ENCODE measurements at places on chromosomes 2 and 18. TPM values are rescaled to one million over a fixed set of nuclear protein-coding genes. Genes with fewer than 3 reads are reported as not detected.

- DNase-seq: no peak
Measured at GRCh38 chr18:49365346-49365745, 95.1 kb downstream of the DYM start.

DNA sequence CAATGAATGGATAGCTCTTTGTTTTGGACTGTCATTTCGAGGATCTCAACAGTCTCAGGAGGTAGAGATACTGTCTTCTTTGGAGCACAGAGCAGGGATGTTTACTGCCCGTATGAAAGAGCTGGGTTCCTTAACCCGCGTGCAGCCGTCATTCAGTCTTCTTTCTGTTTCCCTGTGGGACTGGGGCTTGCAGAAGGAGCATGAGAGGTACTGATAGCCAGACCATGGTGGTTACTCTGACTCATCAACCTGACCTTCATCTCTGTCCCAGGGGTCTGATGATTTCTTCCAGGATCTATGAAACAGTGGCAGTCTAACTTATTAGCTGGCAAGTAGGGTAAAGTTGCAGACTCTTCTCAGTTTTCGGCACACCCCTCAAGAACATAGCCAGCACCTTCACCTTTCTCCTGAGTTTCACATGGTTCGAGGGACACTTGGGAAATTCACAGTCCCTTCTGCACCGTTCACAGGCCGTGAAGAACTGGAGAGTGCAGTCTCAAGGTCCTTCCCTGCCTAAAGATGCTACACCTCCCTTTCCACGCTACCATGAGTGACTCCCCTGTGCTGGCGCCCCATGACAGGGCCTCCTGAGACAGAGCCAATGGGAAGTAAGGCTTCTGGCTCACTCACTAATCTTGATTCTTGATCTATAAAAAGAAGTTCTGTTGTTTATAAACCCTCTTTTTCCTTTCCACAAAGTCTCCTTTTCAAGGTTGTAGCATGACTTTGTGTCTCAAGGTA, 226.2 kb downstream of the MC4R start:
- DNase-seq: no peak

DNA sequence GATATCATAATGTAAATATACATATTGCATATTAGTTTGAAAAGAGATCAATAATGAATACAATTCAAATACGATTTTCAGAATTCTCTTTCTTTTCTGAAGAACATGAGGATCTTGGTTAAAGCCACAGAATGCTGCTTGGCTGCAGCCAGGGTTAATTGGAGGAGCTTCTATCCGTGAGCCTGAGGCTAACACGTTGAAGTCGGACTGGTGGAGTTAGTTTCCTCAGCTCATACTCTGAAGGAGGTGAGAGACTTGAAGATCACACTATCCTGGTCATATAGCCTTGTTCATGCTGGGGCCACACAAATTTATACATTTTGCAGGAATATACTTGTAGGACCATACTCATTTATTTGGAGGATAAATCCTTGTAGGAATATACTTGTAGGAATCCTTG, 335.8 kb downstream of the TRIB2 start:
- no peak for DNase-seq

- no peak for DNase-seq
Measured at GRCh38 chr18:3079653-3080052, 66.7 kb upstream of the LPIN2 start.

DNA sequence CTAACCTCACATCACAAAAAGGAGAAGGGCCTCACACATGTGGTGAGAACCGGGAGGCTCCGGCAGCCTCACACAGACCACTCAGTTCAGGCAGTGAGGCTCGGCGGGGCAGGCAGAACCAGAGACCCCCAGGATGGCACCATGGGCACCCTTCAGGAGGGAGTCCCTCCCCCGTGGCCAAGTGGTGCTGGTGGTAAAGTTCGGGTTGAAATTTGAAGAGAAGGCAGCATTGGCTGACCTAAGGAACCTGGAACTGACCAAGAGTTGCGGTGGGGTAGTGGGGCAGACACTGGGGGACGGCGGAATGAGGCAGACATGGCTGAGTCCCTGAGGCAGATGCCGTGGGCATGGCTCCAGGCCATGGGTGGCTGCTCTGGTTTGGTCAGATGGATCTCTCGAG, 239.3 kb upstream of the MYT1L start:
- DNase-seq: no peak

DNA sequence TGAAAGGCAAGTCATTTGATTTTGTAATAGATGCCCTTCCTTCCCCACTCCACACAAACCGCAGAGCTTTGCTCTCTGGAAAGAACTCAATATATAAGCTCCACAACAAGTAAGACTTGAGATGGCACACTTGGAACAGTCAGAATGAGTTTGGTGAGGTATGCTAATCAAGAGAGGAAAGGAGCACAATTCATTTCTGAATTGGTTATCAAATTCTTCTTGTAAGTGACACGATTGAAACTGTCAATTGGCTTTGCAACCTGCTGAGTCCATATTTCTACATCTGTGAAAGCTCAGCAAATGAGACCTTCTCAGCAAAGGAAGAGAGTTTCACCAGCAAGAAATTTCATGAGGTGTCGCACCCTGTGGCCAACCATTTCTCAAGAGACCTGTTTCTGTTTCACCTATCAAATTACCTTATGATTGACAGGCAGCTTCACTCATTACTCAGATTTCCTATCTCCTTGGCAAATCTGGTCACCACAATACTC, 19.1 kb downstream of the CTLA4 start:
- no peak for DNase-seq

- no peak for DNase-seq
Measured at GRCh38 chr2:218366621-218367414, 10.2 kb downstream of the CATIP start.

GRCh38 chr18:56258178-56258577, 380.2 kb downstream of the TXNL1 start:
- DNase-seq: no peak

GRCh38 chr2:143146815-143147530, 17.8 kb downstream of the ARHGAP15 start:
- no peak for DNase-seq

GRCh38 chr18:23056315-23056714, 79.0 kb upstream of the CABLES1 start:
- no peak for DNase-seq

GRCh38 chr18:39667905-39668304, 2102.3 kb upstream of the CELF4 start:
- no peak for DNase-seq

- DNase-seq: no peak
Measured at GRCh38 chr2:149657401-149658040, 69.9 kb upstream of the MMADHC start.

DNA sequence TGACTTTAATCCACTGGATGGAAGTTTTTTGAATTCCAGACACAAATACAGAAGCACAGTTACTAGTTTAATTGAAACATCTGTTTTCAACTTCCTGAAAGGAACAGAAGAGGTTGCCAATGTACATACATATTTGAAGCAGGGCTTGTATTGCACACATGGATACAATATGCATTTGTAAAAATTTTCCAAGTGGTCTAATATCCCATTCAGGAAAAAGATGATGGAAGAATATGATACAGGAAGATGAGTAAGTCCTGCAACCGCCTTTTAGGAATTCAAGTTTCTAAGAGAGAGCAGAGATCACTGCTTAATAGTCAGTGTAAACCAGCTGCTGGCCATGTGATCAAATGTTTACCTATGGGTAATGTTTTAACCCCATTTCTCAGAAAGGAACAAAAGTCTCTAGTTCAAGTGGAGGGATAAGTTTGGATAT, 265.4 kb downstream of the TRIB2 start:
- no peak for DNase-seq

DNA sequence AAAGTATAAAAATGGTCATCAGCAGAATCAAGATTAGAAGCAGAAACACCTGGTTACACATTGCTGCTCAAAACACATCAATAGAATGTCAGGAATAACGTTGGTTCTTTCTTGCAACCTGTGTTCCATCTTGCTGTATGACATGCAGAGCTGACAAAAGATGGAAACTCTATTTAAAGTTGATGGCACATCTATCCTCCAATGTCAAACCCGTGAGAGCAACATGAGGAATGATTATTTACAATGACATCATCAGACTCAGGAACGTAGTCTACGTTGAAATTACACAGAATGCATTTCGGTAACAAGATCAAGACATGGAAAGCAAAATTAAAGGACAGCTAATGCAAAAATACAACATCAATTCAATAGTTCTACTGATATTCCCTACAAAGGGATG, 26.2 kb upstream of the TTN start:
- DNase-seq: no peak

DNA sequence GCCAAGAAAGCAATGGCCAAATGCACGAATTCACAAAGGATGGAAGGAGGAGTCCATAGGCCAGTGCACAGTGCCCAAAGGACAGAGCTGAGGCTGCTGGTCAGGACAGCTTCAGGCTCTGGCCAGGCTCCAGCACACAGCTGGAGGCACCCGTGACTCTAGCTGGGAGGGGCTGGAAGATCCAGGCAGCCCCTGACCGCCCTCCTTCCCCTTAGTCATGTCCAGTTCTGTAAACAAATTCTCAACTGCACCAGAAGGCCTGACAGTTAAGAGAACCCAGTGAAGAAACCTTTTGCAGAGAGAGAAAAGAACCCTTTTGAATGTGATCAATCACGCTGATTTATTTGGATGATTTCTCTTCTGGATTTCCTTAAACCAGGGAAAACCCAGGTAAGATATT, 7.7 kb upstream of the YWHAQ start:
- DNase-seq: peak; percentile 87

- DNase-seq: no peak
Measured at GRCh38 chr18:65632236-65632635, 118.6 kb upstream of the CDH7 start.

DNA sequence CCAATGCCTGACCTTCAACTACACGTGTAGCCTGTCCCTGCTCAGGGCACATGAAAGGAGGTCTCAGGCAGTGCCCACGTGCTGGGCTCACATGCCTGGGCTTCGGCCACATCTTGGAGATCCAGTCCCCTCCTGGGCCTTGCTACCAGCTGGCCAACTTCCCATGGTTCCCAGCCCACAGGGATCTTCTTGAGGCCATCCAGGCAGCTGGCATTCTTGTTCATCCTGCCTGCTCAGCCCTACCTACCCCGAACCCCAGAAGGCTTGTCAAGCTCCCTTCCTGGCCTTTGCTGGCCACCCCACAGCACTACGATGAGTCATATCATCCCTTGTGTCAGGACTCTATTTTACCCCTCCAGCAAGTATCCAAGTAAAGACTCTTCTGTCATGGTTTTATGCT, 97.1 kb downstream of the ZBTB7C start:
- no peak for DNase-seq

DNA sequence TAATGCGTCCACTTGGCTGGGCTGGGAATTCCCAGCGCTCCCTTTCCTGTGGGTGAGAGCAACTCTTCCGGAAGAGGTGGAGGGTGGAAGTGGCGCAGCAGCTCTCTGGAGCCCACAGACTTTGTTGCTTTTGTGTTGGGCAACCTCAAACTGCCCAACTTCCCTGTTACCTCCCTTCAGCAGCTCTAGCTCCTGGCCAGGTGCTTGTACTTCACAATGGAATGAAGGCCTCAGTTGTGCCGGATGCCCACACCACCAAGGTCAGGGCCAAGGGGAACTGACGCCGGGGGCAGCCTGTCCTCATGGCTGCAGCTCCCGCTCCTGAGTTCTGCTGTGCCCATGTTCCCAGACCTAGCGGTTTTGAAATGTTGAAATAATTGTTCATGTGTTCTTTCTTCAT, 322.9 kb downstream of the GALR1 start:
- no peak for DNase-seq

- DNase-seq: no peak
Measured at GRCh38 chr2:218879776-218880101, 913 bp upstream of the WNT10A start.

- DNase-seq: peak; percentile 83
Measured at GRCh38 chr2:5696945-5697521, 4.8 kb downstream of the SOX11 start.

- no peak for DNase-seq
Measured at GRCh38 chr18:1273469-1273868, 368.8 kb downstream of the ADCYAP1 start.

GRCh38 chr18:47999801-48000248, 69.4 kb upstream of the SMAD2 start:
- DNase-seq: no peak

GRCh38 chr18:10424585-10425307, 29.7 kb upstream of the APCDD1 start:
- DNase-seq: peak; percentile 91

DNA sequence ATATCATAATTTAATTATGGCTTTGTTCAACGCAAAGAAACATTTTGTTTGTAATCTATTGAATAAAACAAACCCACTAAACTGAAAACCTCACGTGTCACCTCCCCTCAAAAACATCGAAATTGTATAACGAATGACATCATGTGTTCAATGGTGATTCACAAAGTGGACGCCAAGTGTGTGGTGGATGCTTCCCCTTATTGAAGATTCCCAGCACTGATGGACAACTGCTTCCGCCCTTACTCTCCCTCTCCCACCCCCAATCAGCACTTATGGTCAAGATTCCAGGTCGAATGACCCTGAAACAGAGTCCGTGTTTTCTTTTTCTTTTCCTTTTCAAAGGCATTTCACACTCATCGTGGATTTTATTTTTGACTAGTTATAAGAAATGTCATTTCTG, 383.0 kb upstream of the SMIM21 start:
- no peak for DNase-seq

DNA sequence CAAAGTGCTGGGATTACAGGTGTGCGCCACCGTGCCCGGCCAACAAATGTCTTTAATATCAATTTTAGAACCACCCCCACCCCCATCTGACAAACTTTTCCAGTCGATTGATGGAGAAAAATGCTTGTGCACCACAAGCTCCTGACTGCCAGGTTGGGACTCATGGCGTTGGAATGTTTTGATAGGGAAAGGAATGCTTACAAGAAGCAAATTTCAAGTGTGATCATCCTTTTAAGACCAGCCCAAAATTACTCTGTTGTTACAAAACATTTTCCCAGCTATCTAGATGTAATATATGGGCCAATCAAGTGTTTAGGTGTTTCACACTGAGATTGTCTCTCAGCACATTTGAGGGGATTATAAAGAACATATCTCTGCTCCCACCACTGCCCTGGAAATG, 45.2 kb downstream of the UBXN4 start:
- no peak for DNase-seq

- no peak for DNase-seq
Measured at GRCh38 chr2:199875400-199875799, 24.4 kb upstream of the FTCDNL1 start.

Gene FAM110C
- 7.7 TPM for total RNA-seq

Gene NIF3L1
- 29.4 TPM for total RNA-seq

Gene PLGLB1
- total RNA-seq: 7.7 TPM

Gene CPS1
- total RNA-seq: 27.4 TPM

Gene MAPK4
- total RNA-seq: 7.9 TPM

Gene ADCY3
- total RNA-seq: 35.6 TPM

Gene EFHD1
- total RNA-seq: 1.2 TPM

Gene CSRNP3
- total RNA-seq: 10.4 TPM

Gene TTR
- total RNA-seq: 15.6 TPM

Gene GGCX
- total RNA-seq: 51.5 TPM

Gene EDAR
- 1.2 TPM for total RNA-seq

Gene POU3F3
- total RNA-seq: not detected

Gene NYAP2
- 0.96 TPM for total RNA-seq

Gene LYG1
- not detected for total RNA-seq

Gene PLB1
- total RNA-seq: 1.9 TPM
